ENCODE measurements at places on chromosomes 12 and 14.

GRCh38 chr14:52075371-52075770, 6.5 kb upstream of the NID2 start:
- no peak for DNase-seq

GRCh38 chr14:57266065-57266464, 2.6 kb downstream of the EXOC5 start:
- no peak for DNase-seq

DNA sequence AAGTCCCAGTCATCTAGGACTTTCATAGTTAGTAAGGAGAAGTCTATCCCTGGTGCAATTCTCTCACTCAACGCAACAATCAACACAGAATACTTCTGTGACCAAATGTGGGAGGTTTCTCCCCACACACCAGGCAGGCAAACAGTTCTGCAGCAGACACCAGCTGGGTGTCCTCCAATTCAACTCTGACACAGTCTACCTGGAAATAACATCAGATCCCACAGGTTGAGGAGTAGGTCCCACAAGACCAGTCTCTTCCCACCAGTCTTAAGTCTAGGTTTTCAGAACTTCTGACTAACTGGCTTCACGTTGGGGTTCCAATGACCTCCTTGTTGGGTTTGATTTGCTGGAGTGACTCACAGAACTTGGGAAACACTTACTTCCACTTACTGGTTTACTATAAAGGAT, 14.8 kb downstream of the ACOT6 start:
- no peak for DNase-seq

GRCh38 chr12:99133401-99133800, 488.3 kb downstream of the APAF1 start:
- DNase-seq, result no peak

- no peak for DNase-seq
These were observed 93.5 kb downstream of the PPP1R12A start for GRCh38 chr12:79841248-79841877.

DNA sequence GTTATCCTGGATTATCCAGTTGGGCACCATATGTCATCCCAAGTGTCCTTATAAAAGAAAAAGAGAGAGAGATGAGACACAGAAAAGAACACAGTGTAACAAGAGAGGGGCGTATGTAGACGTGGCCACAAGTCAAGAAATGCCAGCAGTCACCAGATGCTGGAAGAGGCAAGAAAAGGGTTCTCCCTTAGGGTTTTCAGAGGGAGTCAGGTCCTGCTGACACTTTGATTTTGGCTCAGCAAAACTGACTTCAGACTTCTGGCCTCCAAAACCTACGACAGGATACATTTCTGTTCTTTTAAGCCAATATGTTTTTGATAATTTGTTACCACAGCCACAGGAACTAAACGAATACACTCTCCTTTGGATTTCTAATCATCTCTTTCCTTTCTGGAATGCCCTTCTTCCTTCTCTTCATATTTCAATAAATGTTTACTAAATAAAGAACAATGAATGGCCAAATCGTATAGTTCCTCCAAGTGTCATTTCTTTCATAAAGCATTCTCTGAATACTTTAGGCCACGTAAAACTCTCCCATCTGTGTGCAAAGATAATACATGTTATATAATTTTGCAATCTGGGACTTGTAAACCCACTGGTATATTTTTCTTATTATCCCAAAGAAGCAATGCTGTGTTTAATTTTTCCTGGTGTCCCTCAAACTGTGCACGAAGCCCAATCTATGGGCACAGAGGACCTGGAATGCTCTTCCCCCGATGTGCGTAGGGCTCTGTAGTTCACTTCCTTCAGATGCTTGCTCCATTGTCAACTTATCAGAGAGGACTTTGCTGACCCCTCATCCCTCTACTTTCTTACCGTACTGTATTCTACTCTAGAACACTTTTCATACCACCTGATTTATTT, 303.6 kb downstream of the CEP128 start:
- DNase-seq, result no peak

DNA sequence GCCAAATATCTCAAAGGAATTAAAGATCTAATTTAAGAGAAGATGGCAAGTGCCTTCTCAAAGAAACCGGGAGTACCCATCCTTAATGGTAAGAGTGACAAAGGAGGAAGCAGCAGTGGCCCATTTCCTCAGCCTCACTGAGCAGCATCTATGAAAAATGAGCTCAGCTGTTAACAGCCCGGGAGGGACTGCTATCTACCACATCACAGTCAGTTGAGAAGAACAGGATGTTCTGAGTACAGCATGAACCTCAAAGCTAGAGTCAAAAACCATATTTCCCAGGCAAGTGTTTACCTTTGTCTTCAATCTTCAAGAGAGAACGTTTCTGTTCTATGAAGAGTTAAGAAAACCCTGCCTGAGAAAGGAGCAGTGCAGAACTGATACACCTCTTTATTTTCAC, 115.0 kb downstream of the BTG1 start:
- no peak for DNase-seq

DNA sequence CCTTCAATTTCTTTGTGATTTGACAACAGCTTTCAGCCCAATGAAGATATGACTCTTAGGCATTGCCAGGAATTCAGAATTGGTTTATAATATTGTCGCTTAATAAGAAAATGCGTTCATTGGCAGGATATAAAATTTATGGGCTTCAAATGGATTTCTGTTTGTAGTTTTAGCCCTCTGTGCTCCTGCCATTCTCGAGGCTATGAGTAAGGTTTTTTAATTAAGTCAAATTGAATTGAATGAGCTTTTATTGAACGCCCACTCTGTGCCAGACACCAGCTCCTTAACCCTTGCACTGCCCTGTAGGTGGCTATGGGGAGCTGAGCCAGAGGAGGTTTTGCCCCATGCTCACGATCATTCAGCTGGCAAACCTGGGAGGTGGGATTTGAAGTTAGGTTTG, 115.1 kb downstream of the SLC25A47 start:
- DNase-seq, result no peak

DNA sequence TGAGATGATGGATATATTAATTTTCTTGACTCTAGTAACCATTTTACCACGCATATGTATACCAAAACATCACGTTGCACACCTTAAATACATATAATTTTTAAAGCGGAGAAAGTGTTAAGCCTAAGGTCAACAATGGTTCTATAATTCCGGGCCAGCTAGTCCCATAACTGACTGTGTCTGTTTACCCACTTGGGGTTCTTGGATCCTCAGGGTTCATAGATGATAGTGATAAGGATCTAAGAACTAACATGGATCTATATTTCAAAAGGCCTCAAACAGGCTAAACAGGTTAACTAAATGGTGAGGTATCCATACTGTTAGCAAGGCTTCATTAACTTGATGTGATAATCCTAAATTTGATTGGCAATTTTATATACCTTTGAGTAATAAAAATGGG, 9.8 kb downstream of the SLC38A1 start:
- no peak for DNase-seq

GRCh38 chr12:29762637-29763300, 21.0 kb downstream of the TMTC1 start:
- DNase-seq, result no peak

DNA sequence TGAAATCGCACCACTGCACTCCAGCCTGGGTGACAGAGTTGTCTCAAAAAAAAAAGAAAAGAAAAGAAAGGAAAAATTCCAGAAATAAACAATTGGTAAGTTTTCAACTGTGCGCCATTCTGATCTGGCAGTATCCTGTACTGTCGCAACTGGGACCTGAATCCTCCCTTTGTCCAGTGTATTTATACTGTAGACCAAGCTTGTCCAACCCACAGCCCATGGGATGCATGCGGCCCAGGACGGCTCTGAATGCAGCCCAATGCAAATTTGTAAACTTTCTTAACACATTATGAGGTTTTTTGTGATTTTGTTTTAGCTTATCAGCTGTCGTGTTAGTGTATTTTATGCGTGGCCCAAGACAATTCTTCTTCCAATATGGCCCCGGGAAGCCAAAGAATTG, 84.7 kb downstream of the TMCC3 start:
- no peak for DNase-seq

- DNase-seq, result no peak
These were observed 8.0 kb downstream of the PXMP2 start for GRCh38 chr12:132695431-132695830.

GRCh38 chr12:123532019-123532418, 1.5 kb downstream of the RILPL1 start:
- no peak for DNase-seq

DNA sequence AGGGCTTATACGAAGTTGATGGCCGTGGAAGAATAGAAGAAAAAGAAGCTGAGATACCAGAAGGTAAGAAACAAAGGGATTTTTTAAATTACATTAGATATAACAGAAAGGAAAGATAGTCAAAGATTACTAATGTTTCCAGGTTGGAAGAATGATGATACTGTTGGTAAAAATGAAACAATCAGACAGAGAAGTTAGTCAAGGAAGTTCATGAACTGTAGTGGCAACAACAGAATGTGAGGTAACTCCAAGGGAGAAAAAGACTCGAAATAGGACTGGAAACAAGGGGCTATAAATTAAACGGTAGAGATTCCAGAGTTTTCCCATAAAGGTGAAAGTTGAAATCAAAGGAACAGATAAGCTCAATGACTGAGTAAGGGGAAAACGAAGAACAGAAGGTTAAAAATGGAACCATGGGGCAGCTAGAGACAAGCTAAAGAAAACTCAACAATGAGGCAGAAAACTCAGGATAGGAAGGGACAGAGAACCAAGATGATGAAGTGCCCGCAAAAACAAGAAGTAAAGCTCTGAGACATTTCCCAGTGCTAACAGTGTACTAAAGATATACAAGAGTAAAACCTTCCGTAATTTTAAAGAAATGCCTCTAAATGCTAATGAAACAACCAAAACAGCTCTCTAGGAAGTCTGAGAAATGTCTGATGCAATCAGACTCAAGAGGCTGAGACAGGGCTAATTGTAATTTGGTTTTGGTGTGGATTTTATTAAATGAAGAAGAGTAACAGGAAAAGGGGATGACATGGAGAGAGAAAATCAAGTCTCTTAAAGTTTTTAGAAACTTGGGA, 70.0 kb downstream of the PPP2R5E start:
- DNase-seq, result no peak

GRCh38 chr12:24034160-24034559, 84.7 kb upstream of the SOX5 start:
- no peak for DNase-seq

DNA sequence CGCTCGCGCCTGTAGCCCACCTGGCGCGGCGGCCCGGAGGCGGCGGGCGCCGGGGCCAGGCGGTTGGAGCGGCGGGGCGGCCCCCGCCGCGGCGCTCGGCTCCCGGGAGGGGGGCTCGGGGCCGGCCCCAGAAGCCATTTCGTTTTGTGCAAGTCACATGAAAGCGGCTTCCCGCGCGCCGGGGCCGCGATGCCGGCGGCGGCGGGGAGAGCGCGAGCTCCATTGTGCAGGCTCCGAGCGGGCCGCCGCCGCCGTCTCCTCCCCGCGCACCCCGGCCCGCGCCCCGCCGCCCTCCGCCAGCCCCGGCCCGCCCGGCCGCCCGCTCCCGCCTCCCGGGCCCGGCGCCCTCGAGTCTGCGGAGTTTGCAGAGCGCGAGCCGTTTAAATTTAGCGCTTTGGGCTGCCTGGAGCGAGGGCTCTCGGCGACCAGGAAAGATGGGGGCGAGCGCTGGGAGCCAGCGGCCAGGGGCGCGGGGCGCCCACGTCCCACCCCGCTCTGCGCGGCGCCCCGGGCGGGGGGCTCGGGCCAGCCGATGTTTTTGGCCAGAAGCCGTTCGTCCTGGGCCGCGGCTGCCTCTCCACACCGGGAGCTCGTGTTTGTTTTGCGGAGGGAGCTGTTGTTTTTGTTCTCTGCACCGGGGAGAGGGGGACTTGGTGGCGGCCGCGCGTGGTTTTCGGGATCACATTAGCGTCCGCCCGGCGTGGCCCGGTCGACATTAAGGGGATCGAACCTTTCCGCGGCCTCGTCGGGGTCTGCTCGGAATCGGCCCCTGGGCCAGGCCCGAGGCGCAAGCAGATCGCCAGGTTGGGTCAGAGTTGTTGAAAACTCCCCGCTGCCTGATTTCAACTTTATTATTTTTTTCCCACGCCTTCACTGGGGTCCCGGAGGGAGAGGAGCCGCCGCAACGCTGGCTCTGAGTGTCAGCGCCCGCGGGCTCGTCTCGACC, 982 bp downstream of the BCL7A start:
- no peak for DNase-seq

DNA sequence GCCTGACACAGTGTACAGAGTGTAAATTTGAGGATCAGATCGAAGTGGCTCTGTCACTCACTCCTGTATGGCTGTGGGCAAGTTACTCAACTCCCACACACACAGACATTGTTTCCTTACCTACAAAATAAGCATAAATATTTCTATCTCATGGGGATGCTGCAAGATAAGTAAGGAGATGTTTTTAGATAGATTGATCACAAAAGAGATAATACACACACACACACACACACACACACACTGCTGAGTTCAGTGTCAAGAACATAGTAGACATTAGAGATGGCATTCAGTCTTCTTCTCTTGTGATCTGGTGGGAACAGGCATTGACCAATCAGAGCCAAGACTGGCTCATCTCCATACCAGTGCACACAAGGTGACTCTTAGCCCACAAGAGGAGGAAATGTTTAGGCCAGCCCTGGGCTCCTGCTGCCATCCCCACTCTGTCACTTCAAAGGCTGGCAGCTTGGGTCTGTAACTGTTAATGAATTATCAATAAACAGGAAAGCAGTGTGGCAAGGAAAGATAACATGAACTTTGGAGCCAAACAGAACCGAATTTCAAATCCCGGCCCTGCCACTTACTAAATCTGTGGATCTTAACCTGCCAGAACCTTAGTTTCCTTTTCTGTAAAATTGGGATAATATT, 3.4 kb upstream of the RNASE8 start:
- no peak for DNase-seq

DNA sequence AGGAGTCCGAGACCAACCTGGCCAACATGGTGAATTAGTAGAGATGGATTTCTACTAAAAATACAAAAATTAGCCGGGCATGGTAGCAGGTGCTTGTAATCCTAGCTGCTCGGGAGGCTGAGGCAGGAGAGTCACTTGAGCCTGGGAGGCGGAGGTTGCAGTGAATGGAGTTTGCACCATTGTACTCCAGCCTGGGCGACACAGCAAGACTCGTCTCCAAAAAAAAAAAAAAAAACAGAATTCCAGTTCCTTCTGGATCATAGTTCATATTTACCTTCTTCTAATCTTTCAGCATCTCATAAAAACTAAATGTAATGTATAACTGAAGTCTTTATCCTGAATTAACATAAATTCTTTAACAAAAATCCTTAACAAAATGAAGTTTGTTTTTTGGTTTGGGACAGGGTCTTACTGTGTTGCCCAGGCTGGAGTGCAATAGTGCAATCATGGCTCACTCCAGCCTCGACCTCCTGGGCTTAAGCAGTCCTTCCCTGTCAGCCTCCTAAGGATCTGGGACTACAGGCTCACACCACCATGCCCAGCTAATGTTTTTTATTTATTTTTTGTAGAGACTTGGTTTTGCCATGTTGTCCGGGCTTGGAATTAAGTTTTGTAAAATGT, 37.6 kb downstream of the FAM177A1 start:
- DNase-seq, result no peak
